ENCODE measurements at places on chromosomes 16 and 17.

DNA sequence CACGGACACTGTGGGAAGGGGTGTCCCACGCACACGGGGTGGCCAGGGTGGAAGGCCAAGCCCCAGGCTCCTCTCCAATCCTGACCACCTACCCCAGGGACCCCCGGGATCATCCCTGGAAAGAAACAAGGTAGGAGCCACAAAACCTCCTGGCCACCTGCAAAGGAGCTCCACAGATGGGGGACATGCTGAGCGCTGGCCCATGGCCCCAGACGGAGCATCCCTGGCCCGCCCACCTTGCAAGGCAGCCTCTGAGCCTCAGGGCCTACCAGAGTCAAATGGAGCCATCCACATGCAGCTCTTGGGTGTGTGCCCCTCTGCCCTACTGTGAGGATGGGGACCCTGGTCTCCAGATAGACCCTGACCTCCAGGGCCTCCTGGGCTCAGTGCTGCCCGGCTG is 16.3 kb downstream of the SLC38A10 start:
- no peak for DNase-seq

DNA sequence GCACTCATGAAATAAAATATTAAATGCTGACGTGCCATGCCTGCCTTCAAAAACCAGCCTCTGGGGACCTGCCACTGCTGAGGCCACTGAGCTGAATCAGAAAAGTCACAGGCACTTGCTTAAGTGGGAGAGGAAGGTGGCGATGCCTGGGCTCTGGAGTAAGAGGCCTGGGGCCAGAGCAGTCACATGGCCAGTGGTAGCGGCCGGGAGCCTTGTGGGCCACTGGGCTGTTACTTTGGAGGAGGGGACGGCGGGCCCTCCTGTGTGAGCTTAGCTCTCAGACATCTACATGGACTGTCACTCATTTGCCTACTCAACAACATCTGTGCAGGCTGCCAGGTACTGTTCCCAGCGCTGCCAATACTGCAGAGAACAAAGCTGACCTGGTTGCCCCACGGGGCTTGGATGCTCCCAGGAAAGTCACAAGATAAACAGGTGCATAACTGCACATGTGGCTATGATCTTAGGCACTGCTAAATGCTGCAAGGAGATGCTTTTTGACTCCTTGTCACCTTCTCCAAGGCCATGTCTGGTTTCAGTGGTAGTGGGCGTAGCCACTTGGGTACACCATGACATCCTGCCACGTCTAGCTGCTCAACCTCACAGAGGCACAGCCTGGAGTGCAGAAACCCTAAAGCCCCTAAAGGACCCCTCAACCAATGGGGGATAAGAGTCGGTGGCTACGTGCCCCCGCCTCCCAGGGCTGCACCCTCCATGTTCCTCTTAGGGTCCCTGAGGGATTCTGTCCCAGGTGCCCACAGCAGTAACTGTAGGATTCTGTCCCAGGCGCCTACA is 11.6 kb downstream of the COTL1 start:
- no peak for DNase-seq

DNA sequence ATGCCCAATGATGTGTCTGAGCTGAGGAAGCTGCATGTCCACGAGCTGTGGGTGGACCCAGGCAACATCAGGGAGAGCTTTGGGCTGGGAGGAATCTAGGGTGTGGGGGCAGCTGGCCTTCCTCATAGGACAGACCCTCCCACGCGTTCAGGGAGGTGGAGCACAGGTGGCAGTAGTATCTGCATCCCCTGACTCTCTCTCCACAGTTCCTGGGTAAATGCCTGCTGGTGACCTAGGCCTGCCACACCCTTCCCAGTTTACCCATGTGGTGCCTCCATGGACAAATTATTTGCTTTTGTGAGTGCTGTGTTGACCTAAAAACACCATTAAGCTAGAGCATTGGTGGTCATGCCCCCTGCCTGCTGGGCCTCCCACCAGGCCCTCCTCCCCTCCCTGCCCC is 3.2 kb downstream of the HBM start:
- no peak for DNase-seq

DNA sequence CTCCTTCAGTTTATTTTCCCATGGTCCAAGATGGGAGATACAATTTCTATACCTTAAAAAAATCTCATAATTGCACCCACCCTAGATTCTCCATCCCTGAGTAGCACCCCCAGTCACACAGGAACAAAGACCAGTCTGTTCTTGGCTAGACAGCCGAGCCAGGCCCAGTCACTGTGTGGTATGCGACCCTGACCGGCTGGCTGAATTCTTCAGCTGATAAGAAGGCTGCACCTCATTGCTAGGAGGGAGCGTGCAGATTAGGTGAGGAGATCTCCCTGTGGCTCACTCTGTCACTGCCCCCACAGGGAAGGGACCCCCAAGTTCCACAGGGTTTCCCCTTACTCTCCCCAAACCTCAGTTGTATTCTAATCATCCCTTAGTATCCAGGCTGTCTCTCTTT is 138.7 kb downstream of the SALL1 start:
- no peak for DNase-seq

- DNase-seq = no peak
These were observed 1.8 kb upstream of the WIPI1 start for GRCh38 chr17:68459037-68459639.

- DNase-seq = no peak
These were observed 10.0 kb downstream of the TNFAIP1 start for GRCh38 chr17:28345419-28346198.

DNA sequence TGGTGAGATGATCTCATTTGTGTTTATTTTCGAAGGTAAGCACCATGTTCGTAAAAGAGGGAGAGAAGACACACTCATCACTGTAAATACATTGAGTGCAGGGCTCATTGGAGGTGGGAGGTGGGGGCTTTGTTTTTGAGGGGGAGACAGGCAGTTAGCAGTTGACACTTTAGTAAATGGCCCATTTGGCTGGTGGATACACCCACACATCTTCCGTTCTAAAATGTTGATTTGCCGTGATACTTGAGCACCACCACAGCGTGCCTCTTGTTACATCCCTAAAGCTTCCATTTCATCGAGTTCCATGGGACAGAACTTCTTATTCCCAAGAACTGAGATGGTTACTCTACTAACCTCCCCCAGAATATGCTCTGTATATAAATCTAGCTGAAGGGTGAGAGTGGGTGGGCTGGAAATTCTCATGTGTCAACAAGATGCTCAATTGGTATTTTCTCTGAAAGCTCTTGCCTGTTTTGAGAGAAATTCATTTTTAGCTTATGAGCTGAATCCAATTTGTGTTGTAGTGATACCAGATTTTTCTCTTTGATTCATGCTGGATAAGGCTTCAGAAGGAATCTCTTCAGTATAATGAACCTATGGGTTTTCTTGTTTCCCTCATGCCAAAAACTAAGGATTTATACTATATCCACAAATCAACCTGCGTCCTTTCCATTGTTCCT is 314.3 kb downstream of the RBFOX1 start:
- DNase-seq = no peak

GRCh38 chr17:57365420-57365819 is 109.1 kb downstream of the MSI2 start:
- no peak for DNase-seq

- DNase-seq = no peak
These were observed 38.1 kb downstream of the DCAKD start for GRCh38 chr17:45013021-45013997.

- DNase-seq = no peak
These were observed 7.7 kb upstream of the ST6GALNAC2 start for GRCh38 chr17:76593384-76593826.

GRCh38 chr16:3751878-3752277 is 34.6 kb upstream of the TRAP1 start:
- DNase-seq = no peak

DNA sequence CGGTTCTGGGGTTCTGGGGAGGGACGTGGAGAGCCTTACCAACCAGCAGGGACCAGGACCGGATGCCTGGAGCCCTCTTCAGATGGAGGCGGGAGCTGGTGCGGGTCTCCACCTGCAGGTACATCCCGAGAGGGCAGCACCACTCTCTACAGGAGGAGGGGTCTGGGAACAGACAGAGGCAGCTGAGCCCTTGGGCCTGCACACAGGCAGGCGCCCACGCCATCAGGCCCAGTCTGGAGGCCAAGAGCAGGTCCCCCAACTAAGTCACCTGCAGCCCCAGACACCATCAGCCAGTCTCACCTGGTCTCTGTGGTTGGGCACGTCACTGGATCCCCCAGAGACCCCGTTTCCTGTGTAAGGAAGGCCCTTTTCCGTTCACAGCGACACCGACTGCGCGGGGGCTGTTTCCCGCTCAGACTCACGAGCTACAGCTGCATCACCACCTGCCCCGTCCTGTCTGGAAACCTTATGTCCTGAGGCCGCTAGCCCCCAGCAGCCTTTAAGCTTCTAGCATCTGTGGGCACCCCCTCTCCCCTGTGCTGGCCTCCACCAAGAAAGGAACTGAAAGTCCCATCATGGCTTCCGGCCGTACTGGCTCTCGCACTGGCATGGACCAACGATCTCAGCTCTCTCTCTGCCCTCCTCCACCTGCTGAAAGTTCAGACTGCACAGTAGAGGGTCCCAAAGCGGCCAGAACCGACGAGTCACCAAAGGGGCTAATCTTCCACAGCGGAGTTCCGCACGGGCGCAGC is 1.2 kb downstream of the CYBC1 start:
- DNase-seq = peak; percentile 61

GRCh38 chr16:11082860-11083388 is 138.6 kb downstream of the CLEC16A start:
- no peak for DNase-seq

DNA sequence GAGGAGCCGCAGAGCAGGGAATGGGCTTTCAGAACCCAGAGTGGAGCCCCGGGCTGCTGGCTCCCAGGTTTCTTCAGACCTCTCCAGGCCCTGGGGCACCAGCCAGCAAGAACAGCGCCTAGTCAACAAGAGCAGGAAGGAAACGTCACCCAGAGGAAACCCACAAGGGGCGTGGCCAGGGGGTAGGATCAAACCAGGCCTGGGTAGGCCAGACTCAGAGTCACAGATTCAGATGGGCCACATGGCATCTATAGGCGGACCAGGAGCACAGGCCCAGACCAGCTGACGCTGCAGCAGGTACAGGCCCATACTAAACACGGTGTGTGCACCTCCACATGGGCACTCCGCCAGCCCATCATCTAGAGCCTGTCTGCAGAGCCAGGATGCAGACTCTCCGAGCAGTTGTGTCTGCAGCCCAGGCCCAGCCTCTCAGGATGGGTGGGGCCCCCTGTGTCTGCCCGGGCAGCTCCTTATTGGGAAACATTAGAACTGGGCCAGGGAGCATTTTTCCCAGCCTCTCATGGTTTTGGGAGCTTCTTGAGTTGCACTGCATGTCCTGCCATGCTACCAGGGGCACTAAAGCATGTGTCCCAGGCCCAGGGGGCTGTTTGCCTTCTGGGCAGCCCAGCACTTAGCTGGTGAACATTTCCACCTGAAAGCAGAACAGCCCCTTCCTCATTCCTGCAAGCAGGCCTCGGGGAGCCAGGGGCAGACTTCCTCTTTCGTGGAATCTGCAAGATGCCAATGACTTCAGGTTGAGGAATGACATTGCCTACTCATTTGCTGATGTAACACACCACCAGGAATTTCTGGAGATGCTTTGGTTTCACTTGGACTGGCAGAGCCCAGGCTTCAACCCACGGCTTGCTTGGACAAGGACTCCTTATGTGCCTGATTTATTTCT is at the start of gene NLRP1:
TSS of gene NLRP1 (minus strand) at position 127 of the 904 bp plus-strand sequence. CDS start 552 bp downstream, outside the sequence.
- DNase-seq = peak; percentile 94

- no peak for DNase-seq
These were observed 33.2 kb downstream of the TMEM235 start for GRCh38 chr17:78264590-78264989.

GRCh38 chr16:1256874-1257322 is 1.0 kb downstream of the TPSD1 start:
- DNase-seq = no peak

- DNase-seq = no peak
These were observed 663 bp upstream of the GINS2 start for GRCh38 chr16:85689285-85689949.

- DNase-seq = no peak
These were observed 8.9 kb upstream of the DLX3 start for GRCh38 chr17:50003911-50004310.

DNA sequence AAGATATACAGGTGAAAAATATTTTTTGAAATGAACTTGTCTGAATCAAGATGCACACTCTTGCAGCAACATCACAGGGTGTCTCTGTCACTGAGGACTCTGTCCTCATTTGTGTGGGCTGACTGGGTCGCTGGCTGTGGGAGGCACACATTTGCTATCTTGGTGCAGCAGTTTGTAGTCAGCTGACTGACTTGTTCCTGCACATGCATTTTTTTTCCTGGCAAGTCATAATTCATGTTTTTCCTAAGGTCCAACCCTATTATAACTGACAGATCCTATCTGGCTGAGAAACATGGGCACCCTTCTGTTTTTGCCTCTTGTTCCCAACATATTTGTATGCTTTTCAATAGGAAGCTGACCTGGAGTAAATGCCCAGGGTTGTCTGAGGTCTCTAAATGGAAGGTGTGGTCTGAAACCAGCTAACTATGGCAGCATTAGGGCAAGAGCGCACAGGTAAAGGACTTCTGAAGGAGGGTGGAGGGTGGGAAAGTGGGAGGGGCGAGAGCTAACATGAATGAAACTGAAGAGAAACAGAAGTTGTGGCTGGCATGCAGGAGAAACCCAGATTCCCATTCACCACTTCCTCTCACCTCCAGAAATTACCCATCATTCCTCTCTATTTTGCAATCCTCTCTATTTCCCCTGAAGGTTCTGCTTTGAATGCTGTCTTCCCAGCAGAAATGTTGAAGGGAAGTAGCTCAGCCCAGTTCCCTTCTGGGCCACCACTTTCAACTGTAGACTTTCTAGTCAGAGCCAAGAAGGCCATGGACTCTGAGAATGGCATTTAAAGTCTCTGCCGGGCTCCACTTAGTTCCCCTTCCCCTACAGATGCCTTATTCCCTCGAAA is 166.1 kb downstream of the PRKCA start:
- DNase-seq = peak; percentile 23

- no peak for DNase-seq
These were observed 21.4 kb upstream of the SLC38A8 start for GRCh38 chr16:84063980-84064379.

DNA sequence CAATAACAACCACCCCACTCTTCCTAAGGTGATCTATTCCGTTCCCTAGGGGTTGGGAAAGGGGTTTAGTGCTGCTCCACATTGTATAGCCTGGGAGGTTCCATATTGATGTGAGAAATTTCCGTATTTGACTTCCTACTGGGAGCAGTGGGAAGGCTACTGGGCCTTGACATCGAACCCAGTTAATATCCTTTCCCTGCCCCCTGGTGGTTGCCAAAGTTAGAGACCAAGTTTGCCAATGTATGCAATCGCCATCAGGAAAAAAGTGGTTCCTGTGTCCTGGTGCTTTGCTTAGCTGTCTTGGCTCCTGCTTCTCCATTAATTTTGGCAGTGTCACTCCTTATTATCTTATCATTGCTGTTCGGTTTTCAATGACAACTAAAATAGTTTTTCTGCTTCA is 914.9 kb downstream of the KCNJ2 start:
- no peak for DNase-seq

GRCh38 chr17:8408371-8408770 is 10.7 kb upstream of the RNF222 start:
- no peak for DNase-seq

GRCh38 chr17:75636381-75637142 is 3.3 kb downstream of the SMIM5 start:
- DNase-seq = no peak

Measured in stimulated activated CD4-positive, alpha-beta T cell treated with anti-CD3 and anti-CD28 coated beads, Interleukin-4, amount 100 ng/mL, for 24 hours (primary cell).